ENCODE measurements at places on chromosomes 1 and 21.
A peak's percentile ranks its signal among the peaks of the same experiment; 100 is the strongest.

DNA sequence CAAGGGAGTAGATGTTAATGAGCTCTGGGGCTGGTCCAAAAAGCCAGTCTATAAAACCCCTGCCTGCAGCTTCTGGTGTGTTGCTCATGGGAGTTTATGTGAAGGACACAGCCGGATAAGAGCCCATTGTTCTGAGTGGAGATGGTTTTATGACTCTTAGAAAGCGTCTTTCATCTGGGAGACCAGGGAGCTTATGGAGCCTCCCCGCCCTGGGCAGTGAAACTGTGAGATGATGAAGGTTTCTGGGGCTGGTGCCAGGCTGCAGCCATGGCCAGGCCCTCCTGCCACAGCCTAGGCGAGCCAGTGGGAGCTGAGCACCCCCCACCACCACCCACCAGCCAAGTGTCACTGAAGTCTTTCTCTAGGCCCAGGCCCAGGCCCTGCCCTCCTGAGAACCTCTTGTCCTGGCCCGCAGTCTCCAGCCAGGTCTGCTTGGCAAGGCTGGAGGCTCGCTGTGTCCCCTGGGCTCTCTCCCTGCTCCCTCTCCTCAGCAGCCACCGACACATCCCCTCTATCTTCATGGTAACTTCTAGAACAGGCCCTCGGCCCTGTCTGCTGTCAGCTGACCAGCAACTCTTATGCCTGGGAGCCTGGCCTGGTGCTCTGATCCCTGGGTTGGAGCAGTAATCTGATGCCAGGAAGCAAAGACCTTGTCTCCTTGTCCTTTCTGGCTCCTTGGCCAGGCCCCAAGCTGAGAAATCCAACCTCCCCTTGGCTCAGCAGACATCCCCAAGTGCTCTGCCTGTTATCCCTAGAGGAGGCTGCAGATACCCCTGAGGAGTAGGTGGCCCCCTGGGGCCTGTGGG lies 7.6 kb upstream of the ARHGEF10L start:
- DNase-seq, result no peak

DNA sequence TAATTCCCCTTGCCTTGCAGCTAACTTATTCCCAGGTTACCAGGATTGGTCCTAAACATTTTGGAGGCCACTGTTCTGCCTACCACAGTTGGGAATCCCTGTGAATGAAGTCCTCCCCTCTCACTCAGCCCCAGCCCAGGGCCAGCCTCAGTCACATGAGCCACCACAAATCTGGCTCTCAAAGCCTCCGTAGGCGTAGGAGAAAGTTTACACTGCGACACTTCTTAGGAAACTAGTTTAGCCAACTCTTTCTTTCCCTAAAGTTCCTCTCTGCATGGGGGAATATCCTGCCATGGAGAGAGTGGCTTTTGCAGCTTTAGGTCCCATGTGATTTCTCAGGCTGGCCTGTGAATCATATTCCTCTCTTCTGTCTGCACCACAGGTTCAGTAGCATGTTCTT lies 45.7 kb upstream of the ETV3 start:
- DNase-seq, result no peak

DNA sequence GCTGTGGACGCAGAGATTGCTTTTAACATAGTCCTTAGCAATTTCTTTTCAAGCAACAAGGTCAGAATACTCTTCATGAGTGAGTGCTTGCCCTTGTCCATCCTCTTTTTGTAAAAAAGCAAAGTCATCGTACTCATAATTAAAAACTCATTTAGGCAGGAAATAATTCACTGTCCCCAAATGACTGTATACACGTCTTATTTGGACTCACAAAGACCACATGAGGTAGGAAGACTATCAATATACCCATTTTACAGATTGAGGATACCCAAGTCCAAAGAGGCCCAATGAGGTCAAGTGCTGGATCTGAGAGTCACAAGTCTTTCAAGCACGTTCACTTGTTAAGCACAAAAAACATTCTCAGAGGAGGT lies 13.2 kb downstream of the ITPKB start:
- DNase-seq, result no peak

DNA sequence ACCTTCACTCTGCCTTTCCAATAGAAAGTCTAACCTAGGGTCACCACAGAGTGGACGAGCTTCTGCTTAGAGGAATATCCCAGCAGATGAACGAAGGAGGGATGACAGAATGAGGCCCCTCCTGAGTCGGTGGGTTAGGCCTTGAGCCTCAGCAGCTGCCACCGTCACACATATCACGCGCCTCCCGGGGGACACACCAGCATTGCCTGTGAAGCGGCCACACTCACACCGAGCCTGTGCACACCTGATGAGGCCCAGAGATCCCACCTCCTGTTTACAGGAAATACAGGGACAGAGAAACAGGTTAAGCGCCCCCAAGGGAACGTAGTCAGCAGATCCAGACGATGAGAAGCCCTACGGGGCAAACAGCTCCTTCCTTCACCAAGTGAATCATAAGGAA lies 25.1 kb upstream of the LRRC47 start:
- no peak for DNase-seq

DNA sequence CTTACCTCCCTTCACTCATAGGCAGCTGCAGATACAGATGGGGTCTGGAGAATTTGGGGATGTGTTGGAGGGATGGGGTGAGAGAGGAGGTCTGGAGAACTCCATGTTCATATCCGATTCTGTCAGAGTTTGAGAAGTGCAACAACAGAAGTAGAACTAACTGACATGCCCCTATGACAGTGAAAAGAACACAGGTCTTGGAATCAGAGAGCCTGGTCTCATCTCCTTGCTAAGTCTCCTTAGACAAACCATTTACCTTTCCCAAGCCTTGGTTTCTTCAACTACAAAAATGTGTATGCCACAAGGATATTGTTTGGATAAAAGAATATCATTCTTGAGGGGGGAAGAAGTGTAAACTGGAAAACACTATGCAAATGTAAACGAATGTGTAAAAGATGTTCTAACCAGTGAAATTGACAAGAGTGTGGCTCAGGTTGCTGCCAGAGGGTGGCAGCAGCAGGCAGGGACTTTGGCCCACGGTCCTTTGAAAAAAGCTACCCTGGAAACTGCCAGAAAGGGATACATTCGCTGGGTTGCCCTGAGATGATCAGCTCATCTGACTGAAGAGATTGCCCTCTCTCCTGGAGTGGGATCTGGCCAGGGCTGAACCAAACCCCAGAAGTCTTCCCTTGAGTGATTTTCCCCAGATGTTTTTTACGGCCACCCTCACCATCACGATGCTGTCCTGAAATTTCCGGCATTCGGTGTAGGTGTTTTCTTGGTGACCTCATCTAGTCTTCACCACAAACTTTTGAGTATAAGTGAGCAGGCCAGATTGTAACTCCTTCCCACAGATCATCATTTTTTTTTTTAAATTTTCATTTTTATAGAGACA lies 17.0 kb upstream of the CD2 start:
- DNase-seq, result peak; percentile 16

Data from SJSA1 (cell line).